ENCODE measurements at places on chromosomes 1 and 21.
A peak's percentile ranks its signal among the peaks of the same experiment; 100 is the strongest.

DNA sequence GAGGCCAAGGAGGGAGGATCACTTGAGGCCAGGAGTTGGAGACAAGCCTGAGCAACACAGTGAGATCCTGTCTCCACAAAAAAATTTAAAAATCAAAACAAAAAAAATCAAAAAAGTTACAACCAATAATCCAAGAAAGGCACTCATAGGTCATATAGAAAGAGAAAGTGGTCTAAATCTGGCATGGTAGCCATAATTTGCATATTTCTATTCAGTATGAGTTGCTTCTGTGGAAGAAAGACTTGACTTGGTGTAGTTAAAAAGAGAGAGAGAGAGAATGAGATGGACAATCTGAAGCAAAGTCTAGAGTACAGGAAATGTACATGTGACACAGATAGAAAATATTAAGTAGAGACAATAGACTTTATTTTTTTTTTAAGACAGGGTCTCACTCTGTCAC lies 22.5 kb downstream of the JMJD4 start:
- DNase-seq: no peak

DNA sequence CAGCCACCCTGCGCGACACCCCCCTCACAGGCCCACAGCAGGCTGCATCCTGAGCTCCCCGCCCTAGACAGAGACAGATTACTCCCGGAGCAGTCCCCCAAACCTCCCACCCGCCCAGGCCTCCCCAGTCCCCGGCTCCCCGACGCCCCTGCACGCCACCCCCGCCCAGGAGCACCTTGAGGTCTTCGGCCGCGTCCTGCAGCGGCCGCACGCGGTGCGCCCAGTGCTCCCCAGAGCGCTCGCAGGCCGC lies 731 bp downstream of the TRIM11 start:
- no peak for DNase-seq

GRCh38 chr1:94926126-94926914 lies 590 bp downstream of the CNN3 start:
- DNase-seq: peak; percentile 89

GRCh38 chr1:121522061-121522759 lies 337.4 kb downstream of the SRGAP2C start:
- peak; percentile 74 for DNase-seq

DNA sequence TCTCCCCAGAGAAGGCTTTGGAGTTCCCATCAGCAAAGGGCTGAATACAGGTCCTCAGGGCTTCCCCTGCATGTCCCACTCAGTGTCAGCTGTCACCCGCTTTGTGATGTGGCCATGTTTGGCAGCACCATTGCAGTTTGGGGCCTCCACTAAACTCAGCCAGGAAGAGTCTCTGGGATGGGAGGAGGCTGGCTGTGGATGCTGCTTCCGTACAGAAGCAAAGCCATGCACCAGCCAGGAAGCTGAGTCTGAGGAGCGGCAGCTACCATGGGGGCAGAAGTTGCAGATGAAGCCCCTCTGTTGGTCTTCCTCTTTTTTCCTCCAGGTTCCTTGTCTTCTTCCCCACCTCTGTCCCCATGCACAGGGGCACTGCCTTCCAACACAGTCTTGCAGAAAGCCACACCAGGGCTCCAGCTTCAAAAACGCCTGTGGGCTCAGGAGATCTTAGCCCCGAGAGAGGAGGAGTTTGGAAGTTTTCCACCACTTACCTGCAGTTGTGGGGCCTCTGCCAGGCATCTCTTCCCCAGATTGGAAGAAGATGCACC lies 416.8 kb downstream of the NPHP4 start:
- no peak for DNase-seq

DNA sequence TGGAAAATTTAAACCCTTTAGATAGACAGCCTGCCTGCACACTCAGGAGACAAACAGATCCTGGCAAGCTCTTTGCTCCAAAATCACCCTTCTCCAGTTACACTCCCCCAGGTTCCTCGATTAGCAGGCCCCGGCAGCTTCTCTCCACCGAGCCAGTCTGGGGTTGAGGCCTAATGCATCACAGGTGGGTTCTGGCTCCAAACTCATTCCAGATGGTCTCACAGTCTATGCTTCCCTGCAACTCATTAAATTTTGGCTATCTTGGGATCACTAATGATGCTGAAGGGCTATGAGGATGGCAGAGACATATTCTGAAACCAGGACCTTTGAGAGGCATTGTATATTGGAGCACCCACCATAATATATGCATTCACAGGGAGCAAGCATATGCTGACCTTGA lies 559.8 kb upstream of the USP24 start:
- no peak for DNase-seq

- DNase-seq: peak; percentile 45
These were observed 10.8 kb downstream of the MINDY1 start for GRCh38 chr1:150995896-150996295.

DNA sequence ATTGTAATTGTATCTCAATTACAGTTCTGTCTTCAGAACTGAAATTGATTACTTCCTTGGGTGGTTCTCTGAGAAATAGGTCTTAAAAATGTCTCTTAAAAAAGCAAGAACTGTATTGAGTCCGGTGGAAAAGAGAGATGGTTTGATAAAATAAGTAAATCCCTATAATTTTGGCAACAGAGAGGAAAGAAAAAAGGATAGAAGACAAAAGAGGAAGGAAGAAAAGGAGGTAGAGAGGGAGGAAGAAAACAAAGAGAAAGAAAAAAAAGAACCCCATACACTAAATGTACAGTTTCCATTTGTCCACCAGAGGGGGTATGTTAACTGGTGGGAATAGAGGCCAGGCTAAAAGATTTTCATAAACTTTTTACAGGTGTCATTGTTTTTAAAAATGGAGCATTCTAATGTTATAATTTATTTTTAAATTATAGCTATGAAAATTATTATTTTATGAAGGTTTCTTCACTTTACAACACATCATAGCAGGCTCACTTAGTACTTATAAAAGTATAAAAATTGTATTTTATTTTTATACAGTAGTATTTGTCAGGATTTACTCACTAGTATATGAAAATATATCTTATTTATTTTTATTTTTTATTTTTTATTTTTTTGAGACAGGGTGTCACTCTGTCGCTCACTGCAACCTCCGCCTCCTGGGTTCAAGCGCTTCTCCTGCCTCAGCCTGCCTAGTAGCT lies 2.1 kb upstream of the UBE2T start:
- DNase-seq: peak; percentile 88

GRCh38 chr1:214935258-214935657 lies 147.3 kb upstream of the KCNK2 start:
- DNase-seq: no peak

DNA sequence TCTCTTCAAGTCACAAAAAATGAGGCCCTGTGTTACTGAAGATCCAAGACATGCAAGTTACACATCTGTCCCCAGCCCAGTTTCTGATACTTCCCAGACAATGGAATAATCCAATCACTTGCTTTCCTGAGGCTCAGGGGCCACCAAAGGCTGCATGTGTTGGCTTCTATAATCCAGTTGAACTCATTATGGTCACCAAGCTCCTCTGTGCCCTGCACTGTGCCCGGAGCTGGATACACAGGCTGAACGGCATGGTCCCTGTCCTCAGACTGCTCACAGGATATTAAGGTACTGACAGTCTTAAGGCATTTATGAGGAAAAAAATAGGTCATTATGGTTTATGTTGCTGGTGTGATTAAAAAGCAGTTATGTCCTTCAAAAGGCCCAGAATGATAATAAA lies 117.0 kb upstream of the SYT6 start:
- no peak for DNase-seq
